Iris pigment epithelial cell (primary cell): ENCODE measurements at places on chromosomes 5 and 9.

GRCh38 chr5:170757182-170757601 is 26.3 kb upstream of the GABRP start:
- DNase-seq = peak; percentile 76

DNA sequence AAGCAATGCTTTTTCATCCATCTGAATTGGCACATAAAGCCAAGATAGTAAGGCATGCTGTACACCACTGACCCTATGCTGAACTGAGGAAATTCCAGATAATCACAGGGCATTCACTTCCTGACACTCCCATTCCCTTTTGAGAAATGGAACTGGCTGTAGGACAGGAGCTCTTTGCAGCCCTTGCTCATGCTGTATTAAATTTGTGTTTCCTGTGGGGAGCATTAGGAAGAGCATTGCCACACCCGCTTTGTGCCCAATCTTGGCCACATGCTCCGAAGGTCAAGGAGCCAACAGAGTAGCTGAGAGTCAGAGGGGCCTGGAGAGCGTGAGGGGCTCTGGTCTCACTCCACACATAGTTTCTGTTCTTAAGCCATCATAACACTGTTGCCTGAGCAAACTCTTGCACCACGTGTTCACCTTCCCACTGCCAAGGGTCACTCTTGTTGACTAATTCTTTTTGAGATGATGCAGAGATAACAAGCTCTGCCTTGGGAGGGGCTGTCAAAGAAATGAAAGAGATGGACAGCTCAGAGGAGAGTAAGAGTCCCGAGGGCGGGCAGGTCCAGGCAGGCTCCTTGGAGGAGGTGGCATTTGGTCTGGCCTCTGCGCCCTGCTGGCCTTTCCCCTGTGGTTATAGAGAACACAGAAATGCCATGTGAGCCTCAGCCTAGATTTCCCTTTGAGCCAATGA is 31.7 kb upstream of the ARAP3 start:
- DNase-seq = peak; percentile 42

DNA sequence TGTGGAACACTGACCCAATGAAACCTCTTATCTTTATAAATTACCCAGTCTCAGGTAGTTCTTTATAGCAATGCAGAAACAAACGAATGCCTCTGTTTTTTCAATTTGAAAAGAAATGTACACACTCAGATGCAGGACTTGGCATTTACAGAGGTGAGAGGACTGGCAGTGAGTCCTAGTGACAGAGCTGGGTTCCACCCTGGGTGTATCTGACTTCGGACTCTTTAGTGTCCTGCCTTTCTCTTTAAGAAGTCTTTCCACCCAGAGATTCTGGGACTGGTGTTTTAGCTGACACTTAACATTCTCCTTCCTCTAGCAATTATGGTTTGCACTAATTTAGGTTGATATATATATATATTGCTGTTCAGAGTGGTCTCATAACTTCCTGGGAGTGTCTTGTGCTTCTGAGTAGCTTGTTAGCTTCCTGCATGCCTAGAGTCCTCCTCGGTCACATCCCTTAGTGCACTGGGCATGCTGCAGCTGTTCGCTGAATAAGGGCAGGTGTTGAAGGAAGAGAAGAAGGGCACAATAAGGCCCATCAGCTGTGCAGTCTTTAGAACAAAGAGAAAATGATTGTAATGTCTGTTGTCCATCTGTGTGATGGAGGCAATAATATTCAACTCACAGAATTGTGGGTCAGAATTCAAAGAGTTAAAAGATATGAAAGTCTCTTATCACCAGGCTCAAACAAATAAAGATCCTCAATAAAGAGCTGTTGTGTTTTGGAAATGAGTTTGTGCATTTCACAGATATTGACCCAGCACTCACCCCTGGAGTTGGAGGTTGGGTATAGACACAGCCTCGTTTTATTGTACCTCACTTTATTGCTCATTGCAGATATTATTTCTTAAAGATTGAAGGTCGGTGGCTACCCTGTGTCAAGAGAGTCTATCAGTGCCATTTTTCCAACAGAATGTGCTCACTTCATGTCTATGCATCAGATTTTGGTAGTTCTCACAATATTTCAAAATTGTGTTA is 187.1 kb downstream of the TRIM32 start:
- no peak for DNase-seq

- DNase-seq = peak; percentile 20
Observed at GRCh38 chr5:138033907-138034306, 1.0 kb upstream of the FAM13B start.

DNA sequence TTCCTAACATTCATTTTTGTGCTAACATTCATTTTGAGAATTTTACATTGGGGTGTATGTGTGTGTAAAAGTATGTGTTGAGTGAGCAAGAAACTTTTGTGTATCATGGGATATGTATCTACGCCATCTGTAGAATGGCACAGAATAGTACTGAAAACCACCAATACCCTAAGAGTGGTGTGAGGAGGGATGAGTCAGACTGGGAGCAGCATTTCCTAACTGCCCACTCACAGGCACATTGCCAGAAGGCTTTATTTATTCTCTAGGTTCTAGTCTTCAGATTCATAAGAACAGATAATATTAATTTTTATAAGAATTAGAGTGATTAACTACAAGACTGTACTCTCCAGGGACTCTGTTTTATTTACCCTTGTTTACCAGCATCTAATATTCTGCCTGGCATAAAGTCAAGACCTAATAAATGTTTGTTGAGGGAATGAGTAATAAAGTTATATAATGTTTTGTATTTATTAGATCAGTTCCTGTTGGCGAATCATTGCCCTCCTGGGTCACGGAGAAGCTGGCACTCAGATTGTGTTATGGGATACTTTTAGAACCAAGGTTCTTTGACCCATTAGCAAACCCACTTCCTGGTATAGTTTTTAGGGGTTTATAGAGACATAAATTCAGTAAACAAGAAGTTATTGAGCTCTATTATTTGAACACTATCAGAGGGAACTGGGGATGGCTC is 159.1 kb upstream of the PPP2R2B start:
- DNase-seq = peak; percentile 76

DNA sequence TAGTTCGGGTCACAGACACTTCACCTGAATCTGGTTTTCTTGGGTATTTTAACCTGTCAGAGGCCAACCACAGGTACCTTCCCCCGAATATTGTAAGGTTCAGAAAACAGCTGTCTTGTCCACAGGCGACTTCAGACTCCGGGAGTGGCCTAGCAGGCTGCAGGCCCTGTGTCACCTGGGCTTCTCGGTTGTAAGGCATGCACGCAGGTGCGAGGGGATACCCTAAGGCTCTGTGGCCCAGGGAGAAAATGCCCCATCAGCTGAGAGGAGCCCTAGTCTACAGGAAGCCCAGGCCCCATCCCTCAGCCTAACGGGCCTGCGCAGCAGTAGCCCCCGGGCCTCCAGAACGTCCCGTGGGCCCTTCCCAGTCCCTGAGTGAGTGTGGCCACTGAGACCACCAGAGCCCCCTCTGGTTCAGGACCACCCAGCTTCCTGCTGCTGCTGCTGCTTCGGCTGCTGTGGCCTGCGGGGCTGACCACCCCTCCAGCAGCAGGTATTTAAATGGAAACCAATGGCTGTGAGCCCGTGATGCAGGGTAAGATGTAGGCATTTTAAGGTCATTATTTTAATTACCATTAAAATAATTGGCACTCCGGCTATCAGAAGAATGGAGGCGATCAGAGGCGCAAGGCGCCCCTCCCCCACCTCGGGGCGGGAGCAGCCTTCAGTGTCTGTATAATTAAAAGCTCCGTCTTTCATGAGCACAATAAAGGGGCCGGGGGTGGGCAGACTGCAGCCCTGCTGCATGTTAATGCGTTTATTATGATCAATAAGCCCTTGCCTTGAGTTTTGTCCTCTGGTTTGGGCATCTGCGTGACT is 65.4 kb downstream of the PSMB7 start:
- no peak for DNase-seq

GRCh38 chr5:133026664-133027153 is 360 bp upstream of the ZCCHC10 start:
- no peak for DNase-seq

DNA sequence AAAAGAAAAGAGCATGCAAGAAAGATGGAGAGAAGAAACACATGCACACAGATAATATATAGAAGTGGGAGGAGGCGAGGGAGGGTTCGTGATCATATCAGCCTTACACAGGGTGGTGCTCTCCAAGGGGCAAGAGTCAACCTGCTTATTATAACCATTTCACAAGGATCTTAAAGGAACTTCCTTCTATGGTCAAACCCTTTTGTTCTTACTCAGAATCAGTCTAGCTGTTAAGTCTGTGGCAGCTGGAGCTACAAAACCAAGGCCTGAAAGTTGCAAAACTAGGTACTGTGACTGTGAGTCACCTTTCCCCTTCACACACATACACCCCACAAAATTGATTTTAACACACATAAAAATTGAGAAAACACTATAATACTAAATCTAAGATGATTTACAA is 18.5 kb upstream of the ERMP1 start:
- DNase-seq = peak; percentile 97

- DNase-seq = no peak
Observed at GRCh38 chr5:128196080-128196479, 112.5 kb downstream of the SLC12A2 start.

GRCh38 chr5:178126556-178126955 is 4.3 kb upstream of the RMND5B start:
- no peak for DNase-seq

GRCh38 chr9:34428325-34428958 is 29.9 kb downstream of the FAM219A start:
- DNase-seq = peak; percentile 8

- no peak for DNase-seq
Observed at GRCh38 chr9:125574126-125574877, 132.7 kb downstream of the MAPKAP1 start.

- peak; percentile 23 for DNase-seq
Observed at GRCh38 chr5:130282049-130282448, 377.8 kb downstream of the CHSY3 start.

DNA sequence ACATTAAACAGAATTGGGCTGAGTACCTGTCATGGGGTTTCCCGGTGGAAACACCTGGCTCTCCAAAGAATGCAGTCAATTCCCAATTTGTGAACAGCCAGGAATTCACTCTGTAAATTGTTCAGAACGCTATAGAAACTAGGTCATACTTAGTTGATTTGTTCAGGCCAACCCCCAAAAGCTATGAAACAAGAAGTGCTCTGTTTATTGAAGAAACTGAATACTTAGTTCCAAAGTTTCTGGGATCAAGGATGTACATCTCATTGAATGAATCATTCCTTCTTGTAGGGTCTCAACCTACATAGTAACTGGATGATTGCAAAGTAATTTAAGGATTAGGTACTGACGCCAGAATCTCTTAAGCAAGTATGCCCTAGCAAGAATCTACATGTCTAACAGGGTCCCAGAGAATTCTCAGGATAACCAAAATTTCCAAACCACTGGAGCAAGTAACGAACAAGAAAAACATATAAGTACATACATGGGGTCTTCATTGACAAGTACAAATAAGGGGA is 659 bp upstream of the TUSC1 start:
- DNase-seq = no peak

- peak; percentile 41 for DNase-seq
Observed at GRCh38 chr5:103259705-103260355, 1.3 kb downstream of the MACIR start.

DNA sequence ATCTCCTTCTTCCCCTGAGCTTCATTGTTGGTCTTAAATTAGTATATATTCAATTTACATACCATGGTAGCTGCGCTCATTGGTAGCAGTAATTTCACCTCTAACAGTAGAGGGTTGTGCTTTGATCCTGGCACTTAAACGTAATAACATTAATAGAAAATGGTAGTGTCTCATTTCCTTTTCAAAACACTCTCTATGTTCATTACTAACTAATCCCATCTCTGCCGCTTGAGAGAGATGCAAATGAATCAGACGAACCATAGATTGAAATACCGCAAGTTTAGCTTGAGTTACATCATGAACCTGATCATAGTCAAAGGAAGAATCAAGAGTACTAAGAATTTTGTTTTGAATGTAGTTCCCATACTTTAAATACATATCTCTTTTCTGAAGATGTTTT is 2.2 kb downstream of the THBS4 start:
- DNase-seq = no peak

DNA sequence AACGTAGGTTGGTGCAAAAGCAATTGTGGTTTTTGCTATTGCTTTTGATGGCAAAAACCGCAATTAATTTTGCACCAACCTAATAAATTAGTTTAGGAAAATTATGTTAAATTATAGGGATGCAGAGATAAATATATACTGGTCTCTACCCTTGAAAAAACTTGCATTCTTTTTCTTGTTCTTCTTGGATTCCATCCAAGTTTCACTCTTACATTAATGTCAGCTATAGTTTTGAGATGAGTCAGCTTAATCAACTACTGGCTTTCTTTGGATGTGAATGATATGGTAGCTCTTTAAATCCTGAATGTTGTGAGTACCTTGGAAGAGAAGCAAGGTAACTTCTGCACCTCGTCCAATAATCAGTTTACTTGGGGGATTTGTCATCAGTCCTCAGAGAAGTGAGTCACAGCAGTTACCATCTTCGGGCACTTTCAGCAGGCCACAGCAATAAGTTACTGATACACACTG is 549.0 kb upstream of the ZNF608 start:
- DNase-seq = peak; percentile 58

DNA sequence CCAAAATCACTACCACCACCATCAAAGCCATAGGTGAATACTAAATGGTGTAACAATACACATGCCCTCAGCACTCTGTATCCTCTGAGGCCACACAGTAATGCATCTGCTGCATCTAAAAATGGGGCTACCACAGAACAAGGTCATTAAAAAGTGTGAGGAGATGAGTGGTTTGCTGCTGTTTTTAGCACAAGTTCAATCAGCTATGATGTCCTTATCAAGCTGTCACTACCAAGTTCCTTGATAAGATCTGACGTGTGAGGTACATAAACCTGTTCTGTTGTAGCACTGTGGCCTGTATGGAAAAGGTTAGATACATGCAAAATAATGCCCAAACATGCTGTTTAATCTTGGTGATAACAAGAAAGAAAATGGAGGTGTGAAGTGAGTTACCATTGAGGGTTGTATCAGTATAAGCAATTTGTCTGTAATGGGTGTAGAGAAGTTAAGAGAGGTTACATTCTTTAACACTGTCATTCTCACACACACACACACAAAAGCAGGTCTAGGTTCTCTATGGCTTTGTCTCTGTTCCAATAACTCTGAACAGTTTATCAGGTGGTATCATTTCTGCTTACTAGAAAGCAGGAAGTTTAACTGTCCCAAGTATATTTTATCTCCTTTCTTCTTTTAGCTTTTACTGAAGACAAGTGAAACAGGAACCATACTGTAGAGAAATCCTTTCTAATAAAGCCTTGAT is 252.9 kb downstream of the CWC27 start:
- no peak for DNase-seq

DNA sequence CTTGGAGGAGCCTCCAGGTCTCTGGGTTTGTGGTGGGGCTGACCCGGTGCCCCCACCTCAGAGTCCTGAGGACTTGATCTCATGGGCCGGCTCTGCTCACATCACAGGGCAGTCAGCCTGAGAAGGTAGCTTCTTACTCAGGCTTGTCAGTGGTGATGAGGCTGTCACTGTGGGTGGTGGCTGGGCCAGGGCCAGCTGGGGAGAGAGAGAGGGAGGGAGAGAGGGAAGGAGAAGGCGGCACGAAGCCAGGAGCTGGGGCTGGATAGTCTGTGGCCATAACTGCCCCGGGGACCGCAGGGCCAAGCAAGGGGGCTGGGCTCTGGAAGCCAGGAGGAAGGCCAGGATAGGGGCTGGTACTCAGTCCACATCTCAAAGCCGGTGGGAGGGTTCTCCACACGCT is 6.5 kb downstream of the NTNG2 start:
- no peak for DNase-seq
